ENCODE measurements at places on chromosomes 3 and 15.
A peak's percentile ranks its signal among the peaks of the same experiment; 100 is the strongest.

DNA sequence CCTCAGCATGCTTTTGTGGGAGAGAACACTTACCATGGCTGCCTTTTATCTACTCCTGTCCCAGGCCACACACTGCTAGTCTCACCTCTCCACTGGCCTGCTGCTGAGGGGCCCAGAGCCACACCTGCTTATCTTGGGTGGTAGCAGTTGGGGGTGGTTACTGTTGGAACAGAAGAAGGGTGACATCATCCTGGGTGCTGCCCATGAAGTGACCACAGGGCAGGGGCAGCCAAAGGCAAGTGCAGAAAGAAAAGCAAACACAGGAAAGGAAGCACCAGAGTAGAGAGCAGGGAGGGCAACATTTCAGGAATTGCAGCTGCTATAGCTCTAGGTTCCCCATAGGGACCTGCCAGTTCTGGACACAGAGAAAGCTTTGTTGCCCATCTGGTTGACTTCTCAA is 345.2 kb downstream of the VPS13C start:
- DNase-seq, result no peak

DNA sequence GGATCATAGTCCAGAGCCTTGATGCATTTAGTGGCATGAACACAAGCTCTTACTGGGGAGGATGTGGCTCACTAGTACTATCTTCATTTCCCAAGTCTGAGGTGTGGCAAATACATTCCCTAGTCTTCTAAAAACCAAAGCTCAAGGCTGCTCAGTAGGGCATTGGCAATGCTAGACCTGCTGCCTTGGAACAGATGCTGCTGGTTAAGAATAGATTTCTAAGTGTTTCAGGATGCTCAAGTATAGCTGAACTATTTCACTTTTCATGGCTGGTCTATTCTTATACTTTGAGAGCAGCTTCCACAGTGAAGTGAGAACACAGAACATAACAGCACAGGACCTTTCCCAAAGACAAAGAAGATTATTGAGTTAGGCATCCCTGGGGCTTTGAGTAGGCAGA is 178.8 kb downstream of the CHST2 start:
- no peak for DNase-seq

DNA sequence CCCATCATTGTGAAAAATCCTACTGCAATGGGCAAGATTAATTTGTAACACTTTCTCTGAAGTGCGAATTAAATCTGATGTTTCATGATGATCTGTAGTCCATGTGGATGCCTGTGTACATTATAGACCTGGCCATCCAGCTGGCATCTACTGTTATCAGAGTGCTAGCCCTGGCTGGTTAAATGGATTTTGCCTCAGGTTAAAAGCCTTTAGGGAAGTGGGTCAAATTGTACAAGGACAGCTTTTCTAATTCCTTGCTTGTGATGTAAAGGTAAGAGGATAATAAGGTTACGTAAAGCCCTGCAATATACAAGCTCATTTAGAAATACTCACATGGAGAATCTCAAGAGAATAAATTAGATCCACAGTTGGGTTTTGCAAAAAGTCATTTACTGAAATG is 138.2 kb downstream of the EPHA3 start:
- DNase-seq, result no peak

DNA sequence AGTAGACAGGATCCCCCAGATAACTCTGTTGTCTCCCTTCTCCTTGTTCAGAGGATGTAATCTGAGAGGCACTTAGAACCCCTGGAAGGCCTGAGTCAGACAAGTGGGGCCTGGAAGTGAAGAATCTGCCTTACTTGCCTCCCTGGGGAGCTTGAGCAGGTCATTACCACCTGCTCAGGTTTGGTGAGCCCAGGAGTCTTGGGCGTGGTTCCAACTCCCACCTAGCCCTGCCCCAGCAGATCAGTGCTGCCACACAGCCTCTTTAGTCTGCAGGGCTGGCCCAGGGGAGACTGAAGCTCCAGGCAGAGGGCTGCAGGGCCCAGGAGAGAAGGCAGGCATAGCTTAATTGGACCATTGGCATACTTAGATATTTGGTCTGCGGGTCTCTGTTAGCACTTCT is 230.0 kb downstream of the ERC2 start:
- DNase-seq, result no peak

DNA sequence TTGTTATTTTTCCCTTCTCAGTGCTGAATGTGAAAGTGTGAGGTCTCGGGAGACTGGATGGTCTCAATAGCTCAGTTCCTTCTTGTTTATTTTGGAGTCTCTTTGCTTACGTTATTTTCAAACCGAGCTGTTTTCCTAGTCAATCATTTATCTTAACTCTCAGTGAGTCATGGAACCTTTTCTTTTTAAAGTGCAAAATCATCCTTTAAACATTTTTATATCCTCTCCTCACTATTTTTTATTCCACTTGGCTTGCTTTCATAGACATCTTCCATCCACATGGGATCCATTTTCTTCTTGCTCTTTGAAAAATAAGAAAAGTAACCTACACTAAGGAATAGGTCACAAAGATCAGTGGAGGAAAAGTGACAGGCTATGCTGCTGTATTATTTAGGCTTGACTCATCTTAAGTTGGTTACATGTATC is 497.8 kb downstream of the NAALADL2 start:
- DNase-seq, result no peak

- DNase-seq, result peak; percentile 39
These were observed 221.0 kb downstream of the RSRC1 start for GRCh38 chr3:158330870-158331269.

DNA sequence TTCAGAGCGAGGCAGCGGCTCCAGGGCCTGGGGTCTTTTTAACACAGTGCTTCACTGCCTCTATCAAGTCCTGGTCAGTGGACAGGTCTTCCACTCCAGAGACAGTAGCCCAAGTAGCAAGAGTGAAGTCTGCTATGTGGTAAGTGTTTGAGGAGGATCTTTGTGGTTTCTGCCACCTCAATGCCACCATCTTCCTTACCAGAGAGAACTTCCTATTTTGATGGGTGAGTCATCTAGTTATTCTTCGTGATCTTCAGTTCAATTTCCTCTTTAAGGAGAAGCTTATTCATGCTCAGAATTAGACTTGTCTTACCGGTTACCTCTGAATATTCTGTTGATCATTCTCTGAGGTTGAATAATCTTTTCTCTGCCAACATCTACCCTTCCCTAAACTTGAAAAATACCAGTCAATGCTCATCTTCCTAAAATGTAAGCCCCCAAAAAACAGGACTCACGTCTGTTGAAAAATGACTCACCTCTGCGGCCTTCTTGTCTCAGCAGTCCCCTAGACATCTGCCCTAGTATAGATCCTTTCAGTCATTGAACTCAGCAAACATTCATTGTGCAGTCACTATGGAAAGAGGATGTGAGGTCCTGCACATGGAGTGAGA is 32.2 kb upstream of the BCL6 start:
- DNase-seq, result peak; percentile 48

DNA sequence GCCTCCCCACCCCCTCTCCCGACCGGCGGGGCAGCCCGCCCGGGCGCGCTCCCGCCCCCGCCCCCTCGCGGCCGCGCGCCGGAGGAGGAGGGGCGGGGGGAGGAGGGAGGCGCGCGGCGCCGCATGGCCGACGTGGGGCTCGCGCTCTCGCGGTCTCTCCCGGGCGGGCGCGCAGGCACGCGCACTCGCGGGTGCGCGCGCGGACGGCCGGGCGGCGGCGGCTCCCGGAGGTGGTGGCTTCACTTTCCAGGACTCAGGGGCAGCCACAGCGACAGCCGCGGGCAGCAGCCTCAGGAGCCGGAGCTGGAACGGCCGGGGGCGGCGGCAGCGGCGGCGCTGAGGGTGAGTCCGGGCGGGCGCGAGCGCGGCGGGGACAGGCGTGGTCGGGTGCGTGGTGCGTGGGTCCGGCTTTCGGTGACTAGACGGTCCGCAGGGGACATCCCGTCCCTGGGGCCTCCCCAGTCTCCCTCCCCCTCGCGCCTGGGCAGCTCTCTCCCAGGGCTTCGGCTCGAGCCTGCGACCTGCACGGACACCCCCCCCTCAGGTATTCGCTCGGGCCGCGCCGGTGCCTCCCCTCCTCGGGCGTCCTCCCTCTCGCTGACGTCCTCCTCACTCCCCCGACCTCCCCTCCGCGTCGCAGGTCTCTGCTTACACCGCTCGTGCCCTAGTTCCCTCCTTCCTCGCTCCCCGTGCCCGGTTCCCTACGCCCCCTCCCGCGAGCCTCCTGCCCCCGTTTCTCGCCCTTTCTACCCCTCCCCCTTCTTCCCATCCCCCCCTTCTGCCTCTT is at the start of gene UBE2E2:
TSS of gene UBE2E2 (plus strand) at position 407 of the 787 bp plus-strand sequence.
- peak; percentile 78 for DNase-seq

- no peak for DNase-seq
These were observed 59.5 kb upstream of the KY start for GRCh38 chr3:134710313-134710680.

DNA sequence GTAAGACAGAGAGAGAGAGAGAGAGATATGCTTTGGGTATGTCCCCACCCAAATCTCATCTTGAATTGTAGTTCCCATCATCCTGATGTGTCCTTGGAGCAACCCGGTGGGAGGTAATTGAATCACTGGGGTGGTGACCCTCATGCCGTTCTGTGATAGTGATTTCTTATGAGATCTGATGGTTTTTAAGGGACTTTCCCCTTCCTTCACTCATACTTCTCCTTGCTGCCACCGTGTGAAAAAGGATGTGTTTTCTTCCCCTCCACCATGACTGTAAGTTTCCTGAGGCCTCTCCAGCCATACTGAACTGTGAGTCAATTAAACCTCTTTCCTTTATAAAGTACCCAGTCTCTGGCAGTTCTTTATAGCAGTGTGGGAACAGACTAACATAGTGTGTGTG is 60.3 kb downstream of the EOMES start:
- DNase-seq, result no peak

DNA sequence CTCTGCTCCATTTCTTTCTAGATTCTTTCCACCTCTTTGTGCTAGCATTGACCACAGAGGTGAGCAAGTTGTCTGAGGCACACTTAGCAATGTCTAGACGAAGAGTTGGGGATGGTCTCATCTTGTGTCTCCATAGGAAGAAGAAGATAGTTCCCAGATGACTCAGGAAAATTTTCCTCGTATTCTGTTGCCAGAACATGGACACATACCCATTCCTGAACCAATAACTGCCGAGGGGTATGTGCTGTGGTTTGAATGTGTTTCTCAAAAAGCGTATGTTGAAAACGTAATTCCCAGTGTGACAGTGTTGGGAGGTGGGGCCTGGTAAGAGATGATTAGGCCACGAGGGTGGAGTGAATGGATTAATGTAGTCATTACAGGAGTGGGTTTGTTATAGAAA is 107.5 kb upstream of the GALNT15 start:
- peak; percentile 100 for DNase-seq

- DNase-seq, result no peak
These were observed 138.2 kb downstream of the TPRA1 start for GRCh38 chr3:127452321-127452821.

- no peak for DNase-seq
These were observed 43.8 kb downstream of the SPINK8 start for GRCh38 chr3:48289659-48290058.

- DNase-seq, result no peak
These were observed 33.6 kb downstream of the EAF1 start for GRCh38 chr3:15460891-15461531.

DNA sequence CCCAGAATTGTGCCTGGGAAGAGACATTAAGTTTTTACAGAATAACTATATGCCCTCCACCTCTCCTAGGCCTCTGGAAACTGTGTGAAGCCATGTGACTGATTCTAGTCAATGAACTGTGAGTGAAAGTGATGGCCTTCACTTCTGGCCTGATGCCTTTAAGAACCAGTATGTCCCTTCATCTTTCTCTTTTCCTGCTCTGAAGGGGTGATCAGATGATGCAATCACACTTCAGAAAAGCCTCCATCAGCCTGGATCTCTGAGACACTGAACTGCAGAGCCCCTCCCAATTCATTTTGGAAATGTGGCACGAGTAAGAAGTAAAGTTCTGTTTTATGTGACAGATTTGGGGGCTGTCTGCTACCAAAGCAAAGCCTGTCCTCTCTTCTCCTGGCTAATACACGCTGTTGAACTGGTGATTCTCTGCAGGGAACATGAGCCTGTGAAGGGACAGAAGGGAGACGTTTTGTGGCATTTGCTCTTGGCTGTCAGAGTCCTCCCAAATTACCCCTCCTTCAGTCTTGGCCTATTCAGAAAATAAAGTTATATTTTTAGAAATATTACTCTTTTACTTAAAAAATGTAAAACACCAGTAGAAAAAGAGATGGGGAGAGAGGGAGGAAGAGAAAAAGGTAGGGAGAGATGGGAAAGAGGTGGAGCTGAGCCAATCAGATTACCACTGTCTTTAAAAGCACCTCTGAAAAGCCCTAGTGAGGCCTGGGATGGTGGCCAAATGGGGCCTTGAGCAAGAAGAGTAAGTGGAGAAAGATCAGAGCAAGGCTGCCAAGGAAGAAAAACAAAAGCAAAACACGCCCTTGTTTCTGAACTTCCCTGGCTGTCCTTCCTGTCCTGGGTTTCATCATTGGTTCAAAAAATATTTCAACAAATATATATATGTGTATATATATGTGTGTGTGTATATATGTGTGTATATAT is 40.9 kb upstream of the RYK start:
- DNase-seq, result peak; percentile 75

All from fibroblast of skin of right biceps (primary cell).